ENCODE measurements at places on chromosomes 1 and 21.
A peak's percentile ranks its signal among the peaks of the same experiment; 100 is the strongest.

GRCh38 chr1:96309783-96310182 lies 411.8 kb upstream of the PTBP2 start:
- no peak for DNase-seq

DNA sequence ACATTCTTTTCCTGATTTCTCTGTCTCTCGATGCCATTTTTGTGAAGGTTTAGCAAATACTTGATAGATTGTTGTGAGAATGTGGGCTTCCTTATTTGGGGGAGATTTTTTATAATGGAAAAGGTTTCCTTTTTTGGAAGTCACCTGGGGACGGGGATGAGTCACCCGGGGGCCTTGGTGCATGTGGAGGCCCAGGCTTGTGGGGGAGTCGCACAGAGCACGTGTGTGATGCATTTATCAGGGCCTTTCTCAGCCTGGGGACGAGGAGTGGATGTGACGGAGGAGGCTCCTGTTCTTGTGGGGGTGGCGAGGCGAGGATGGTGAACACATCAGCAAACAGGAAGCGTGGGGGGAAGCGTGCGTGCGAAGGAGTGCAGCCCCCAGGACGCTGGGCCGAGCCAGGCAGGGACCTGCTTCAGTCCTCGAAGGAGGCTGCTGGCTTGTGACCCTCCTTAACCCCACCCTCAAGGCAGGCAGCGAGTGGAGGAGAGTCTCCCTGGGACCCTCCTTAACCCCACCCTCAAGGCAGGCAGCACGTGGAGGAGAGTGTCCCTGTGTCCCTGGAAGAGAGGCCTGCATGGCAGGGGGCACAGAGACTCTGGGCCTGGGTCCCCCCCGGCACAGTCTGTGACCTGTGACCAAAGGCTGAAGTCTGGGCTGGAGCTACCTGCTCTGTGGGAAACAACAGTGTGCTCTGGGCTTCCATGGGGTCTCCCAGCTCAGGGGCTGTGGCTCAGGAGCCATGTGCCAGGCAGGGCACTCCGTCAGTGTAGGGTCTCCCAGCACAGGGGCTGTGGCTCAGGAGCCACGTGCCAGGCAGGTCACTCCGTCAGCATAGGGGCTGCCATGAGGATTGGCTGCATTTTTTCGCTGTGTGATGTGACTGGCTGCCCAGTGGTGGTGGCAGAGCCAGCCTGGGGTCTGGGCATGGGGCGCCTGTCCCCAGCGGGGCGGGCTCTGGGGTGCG lies 57.2 kb downstream of the AGPAT3 start:
- peak; percentile 63 for DNase-seq

DNA sequence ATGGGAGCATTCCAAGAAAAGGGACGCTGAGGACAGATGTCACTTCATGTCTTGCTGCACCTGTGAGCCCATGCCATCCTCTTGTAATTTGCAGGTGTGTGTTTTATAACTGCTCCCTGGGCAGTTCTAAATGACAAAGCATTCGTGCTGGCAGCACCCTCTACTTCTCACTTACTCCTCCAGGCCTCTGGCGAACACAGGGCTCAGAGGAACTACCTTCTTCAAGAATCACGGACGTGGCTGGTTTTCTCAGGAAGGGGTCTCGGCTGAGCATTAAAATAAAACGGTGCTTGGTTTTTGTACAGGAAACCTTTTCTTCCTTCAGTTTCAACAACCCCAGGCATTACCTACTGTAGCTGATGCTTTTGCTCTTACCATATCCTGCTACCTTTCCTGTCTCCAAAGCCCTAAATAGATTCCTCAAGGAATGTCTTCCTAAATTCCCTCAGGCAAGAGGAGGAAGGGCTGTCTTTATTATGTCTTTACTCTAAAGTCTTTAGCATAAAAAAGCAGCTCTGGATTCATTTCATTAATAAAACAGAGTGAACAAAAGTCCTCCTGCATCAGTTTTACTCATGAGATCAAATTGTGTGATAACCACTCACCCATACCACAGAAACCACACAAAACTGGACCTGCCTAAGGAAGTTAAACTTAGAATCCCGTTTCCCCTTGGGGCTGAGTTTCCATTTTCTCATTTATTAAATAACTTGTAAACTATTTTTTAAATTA lies 79.0 kb upstream of the MAP10 start:
- no peak for DNase-seq

DNA sequence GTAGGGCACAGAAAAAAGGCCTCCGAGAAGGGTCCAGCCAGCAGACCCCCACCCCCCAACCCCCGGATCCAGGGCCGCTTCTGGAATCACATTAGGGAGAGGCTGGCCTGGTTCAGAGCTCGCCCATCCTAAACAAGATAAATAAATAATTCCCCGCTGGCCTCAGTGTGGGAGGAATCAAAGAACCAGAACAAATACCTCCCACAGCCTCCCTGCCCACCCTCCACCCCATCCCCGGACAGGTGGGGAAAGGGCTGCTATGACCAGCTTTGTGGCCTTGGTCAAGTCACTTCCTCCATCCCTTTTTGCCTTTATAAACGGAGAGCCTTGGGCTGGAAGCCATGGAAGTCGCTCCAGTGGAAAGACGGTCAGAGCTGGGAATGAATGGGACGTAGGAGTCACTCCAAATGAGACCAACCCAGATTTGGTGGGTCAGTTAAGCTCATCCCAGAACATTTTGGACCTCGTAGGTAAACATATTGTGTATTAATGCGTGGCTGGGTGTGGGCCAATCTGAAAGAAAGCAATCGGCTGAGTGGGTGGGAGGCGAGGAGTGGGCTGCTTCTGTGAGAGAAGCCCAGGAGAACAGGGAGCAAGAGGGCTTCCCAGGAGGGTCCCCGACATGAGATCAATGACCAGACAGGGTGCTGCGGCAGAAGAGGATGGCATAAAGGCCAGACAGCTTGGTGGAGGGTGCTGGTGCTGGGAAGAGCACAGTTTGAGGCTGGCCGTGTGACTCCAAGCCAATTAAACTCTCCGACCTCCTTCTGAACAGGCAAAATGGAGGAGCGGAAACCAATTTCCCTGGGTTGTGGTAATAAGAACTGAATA lies 63.3 kb downstream of the MEF2D start:
- DNase-seq, result no peak

DNA sequence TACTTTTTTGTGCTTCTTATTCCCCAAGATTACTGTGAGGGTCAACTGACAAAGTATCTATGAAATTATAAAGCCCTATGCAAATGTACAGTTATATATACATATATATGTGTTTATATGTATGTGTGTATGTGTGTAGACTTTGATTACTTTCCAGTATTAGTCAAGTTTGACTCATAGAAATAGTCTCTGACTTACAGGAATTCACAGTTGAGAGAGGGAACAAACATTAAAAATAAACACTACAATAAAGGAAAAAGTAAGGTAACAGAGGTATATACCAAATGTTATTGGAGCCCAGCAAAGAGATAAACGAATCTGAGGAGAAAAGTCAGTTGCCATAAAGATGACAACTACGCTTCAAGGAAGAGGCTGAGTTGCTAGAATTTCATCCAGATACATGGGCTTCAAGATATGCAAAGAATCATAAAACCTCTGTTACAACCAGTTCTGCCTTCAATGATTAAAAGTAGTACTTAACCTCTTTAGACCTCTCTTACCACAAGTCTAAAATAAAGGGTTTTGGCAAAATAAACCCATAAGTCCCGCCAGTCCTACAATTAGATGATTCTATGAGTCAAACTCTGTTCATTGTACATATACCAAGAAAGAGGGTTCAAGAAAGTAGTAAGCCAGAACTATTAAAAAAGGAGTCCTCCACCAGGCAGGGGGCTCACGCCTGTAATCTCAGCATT lies 7.2 kb downstream of the IFT25 start:
- DNase-seq, result no peak

DNA sequence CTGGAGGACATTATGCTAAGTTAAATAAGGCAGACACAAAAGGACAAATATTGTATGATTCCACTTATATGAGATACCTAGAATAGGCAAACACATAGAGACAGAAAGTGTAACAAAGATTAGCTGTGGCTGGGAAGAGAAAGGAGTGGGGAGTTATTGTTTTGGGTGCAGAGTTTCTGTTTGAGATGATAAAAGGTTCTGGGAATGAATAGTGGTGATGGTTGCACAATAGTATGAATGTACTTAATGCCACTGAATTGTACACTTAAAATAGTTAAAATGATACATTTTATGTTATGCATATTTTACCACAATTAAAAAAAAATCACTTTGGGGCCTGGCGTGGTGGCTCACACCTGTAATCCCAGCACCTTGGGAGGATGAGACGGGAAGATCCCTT lies 21.2 kb upstream of the ERO1B start:
- DNase-seq, result no peak
